ENCODE measurements at places on chromosomes 3 and 15.
A peak's percentile ranks its signal among the peaks of the same experiment; 100 is the strongest.

DNA sequence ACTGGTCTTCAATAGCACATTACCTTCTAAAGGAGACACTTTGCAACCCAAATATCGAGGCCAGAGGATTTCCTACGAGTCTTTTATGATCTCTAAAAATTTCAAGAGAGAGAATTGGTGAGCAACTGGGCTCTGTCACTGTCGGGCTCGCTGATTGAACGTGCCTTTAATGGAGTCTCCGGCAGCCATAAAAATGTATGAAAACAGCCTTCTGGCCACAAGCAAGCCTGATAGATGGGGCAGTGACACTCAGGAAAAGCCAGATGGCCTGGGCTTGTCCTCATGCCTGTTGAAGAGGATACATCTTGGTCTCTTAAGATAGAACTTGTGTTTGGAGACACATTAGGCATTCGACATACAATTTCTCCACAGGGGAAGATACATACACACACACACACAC is 419.5 kb upstream of the PROK2 start:
- H3K4me3 ChIP-seq: no peak overlapping the region
- no peak for DNase-seq
- no peaks in the 10 kb centered on the region for H3K36me3 ChIP-seq

DNA sequence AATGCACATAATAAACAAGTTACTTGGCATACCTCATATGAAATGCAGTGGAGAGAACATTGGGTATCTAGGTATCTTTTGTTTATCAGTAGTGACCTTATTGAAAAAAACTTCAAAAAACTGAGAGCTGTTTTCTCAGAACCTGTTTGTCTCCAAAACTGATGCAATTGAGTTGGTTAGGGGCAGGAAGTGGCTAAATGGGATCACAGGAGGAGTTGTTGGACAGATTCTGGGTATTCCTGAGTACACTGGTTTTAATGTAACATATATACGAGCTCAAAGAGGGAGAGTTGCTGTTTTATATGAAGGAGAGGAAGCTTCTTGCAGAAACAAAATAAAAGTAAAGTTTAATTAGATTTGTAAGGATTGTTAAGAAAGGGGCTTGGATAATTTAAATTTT is 159.5 kb downstream of the C3orf70 start:
- no peak for DNase-seq
- H3K4me3 ChIP-seq: no peak overlapping the region
- no peak overlapping the region for H3K27ac ChIP-seq
- H3K27me3 ChIP-seq: no peaks in the 10 kb centered on the region
- no peaks in the 10 kb centered on the region for H3K4me1 ChIP-seq
- H3K36me3 ChIP-seq: no peaks in the 10 kb centered on the region

DNA sequence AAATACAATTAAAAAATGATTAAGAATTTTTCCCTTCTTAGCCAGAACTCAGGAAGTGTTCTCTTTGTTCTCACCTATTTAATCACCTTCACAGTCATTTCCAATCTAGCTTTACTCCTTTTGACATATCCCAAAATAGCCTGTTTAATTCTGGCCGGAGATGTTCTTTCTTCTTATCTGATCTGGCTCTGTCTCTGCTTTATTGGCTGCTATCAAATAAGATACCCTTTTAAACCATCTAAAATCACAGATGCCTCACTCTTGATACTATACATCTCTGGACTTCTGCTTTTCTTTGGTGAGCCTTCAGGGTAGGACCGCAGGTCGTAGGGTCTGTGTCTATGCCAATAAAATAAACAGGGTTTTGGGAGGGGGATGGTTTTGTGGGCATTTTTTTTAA is 319.2 kb upstream of the SEMA6D start:
- no peaks in the 10 kb centered on the region for H3K27me3 ChIP-seq
- DNase-seq: no peak
- no peak overlapping the region for H3K27ac ChIP-seq
- no peaks in the 10 kb centered on the region for H3K36me3 ChIP-seq
- no peaks in the 10 kb centered on the region for H3K4me1 ChIP-seq

DNA sequence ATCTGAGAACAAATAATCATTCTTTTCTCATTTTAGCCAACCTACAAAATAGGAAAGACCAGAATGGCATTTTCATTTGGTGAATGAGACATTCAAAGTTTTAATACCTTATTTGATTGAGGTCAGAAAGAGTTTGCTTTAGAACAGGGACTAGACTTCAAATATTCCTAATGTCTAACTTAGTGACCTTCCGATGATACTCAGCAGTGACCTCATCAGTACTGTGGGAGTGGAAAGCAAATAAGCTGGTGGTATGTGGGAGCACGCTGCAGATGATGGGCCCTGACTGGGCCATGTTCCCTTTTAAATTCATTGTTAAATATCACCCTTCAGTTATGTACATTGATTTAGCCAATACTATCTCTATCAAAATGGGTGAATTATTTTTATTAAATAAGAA is 223.3 kb downstream of the P3H2 start:
- no peaks in the 10 kb centered on the region for H3K27me3 ChIP-seq
- H3K36me3 ChIP-seq: no peaks in the 10 kb centered on the region
- H3K4me3 ChIP-seq: no peak overlapping the region
- no peaks in the 10 kb centered on the region for H3K4me1 ChIP-seq
- no peak overlapping the region for H3K27ac ChIP-seq

GRCh38 chr15:80173022-80173759 is 20.4 kb downstream of the FAH start:
- no peaks in the 10 kb centered on the region for H3K27me3 ChIP-seq
- no peaks in the 10 kb centered on the region for H3K4me1 ChIP-seq
- DNase-seq: peak; percentile 72
- H3K27ac ChIP-seq: no peak overlapping the region

GRCh38 chr3:127052121-127052561 is 69.2 kb downstream of the PLXNA1 start:
- H3K36me3 ChIP-seq: no peaks in the 10 kb centered on the region
- H3K27ac ChIP-seq: no peak overlapping the region
- H3K4me1 ChIP-seq: no peaks in the 10 kb centered on the region
- DNase-seq: peak; percentile 69
- no peak overlapping the region for H3K4me3 ChIP-seq

GRCh38 chr3:165624761-165625160 is 212.5 kb downstream of the BCHE start:
- H3K36me3 ChIP-seq: no peaks in the 10 kb centered on the region
- H3K27ac ChIP-seq: no peak overlapping the region
- no peak overlapping the region for H3K4me3 ChIP-seq
- DNase-seq: no peak

DNA sequence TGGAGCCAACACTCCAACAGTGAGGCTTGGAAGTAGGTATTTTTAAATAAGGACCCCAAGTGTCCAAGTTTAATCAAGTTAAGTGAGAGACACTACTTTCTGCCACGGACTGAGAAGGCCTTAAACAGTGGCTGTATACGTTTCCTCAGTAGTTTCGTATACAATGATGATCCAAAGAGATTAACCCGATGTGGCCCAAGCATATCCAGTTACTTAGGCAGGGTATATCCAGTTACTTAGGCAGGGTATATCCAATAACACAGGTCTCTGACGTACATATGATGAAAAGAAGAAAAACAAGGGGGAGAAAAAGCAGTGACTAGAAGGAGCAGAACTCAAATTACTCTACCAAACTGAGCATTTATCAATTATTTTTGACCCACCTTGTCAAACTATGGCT is 591.4 kb downstream of the FOXP1 start:
- no peak for DNase-seq
- H3K27me3 ChIP-seq: no peaks in the 10 kb centered on the region
- H3K4me3 ChIP-seq: no peak overlapping the region
- peaks cover 7% of the 10 kb centered on the region for H3K36me3 ChIP-seq
- H3K27ac ChIP-seq: no peak overlapping the region

DNA sequence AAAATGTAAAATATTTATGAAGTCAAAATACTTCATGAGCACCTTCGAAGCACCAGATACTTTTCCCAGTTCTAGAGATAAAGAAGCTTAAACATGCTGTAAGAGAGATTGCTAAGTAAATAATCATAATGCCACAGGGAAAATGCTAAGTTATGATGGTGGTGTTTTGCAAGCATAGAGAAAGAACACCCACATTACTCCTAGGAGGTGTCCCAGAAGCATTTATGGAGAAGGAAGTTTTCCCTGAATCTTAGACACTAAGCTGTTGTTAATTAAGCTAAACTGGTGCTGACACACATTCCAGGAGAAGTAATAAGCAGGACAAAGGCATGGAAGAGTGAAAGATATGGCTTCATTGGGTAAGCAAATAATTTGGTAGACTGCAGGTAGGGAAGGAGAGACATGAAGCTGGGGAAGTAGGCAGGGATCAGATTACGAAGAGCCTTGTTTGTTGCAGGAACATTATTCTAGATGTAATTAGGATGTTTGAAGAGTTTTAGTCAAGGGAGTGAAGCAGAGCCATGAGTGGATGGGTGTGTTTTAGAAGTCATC is 40.4 kb upstream of the CHMP2B start:
- no peaks in the 10 kb centered on the region for H3K4me1 ChIP-seq
- DNase-seq: no peak
- H3K27me3 ChIP-seq: no peaks in the 10 kb centered on the region
- H3K4me3 ChIP-seq: no peak overlapping the region
- H3K27ac ChIP-seq: no peak overlapping the region
- no peaks in the 10 kb centered on the region for H3K36me3 ChIP-seq

- no peak overlapping the region for H3K4me3 ChIP-seq
- no peak overlapping the region for H3K27ac ChIP-seq
- H3K36me3 ChIP-seq: no peaks in the 10 kb centered on the region
- H3K27me3 ChIP-seq: no peaks in the 10 kb centered on the region
These were observed 10.8 kb upstream of the VPS33B start for GRCh38 chr15:91032919-91033803.

GRCh38 chr3:27661797-27662196 is 60.3 kb downstream of the EOMES start:
- no peak overlapping the region for H3K27ac ChIP-seq
- DNase-seq: no peak
- H3K36me3 ChIP-seq: no peaks in the 10 kb centered on the region
- no peaks in the 10 kb centered on the region for H3K4me1 ChIP-seq
- no peaks in the 10 kb centered on the region for H3K27me3 ChIP-seq

- H3K36me3 ChIP-seq: no peaks in the 10 kb centered on the region
- H3K27ac ChIP-seq: no peak overlapping the region
- no peak for DNase-seq
- H3K4me1 ChIP-seq: no peaks in the 10 kb centered on the region
These were observed 422.0 kb upstream of the FRG2C start for GRCh38 chr3:75242012-75242735.

GRCh38 chr3:61239871-61240270 is 11.4 kb downstream of the FHIT start:
- H3K36me3 ChIP-seq: no peaks in the 10 kb centered on the region
- H3K27ac ChIP-seq: no peak overlapping the region
- no peaks in the 10 kb centered on the region for H3K27me3 ChIP-seq
- H3K4me1 ChIP-seq: no peaks in the 10 kb centered on the region

DNA sequence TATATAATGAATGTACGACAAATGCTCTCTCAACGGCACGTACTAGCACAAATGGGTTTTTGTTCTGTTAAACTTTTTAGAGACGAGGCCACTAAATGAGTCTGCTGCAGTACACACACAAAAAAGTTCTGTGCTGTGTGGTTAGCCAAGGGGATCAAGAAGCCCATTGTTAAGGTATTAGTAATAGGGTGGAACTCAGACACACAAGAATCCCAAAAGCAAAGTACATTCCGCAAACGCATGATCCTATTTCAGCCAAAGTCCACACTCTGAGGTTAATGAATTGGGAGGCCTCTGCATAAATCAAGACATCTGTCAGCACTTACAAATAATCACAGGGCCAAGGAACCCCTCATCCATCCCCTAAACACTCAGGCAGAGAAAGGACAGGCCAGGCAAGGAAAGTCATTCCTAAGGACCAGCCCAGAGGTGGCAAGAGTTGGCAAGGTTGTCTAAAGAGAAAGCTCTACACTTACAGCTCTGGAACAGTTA is 12.1 kb downstream of the OSBPL10 start:
- peak; percentile 13 for DNase-seq
- no peaks in the 10 kb centered on the region for H3K36me3 ChIP-seq
- H3K4me1 ChIP-seq: no peaks in the 10 kb centered on the region
- H3K27ac ChIP-seq: peak overlapping the region; percentile 35
- H3K4me3 ChIP-seq: no peak overlapping the region

DNA sequence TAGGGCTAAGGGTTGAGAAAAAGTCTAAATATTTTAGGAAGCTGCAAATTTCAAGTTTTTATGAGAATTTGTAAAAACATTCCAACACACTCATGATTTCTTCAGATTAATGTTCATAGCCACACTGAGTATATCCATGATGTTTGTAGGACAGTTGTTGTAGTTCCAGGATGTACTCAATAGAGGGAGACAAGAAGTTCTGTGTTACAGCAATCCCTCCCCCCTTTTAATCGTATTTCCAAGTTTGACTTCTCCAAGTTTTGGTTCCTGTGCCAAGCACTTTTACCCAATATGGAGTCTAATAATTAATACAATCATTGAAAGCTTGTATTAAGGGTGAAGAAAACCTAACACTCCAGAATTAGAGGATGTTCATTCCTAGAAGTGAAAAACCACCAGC is 143.4 kb downstream of the FEZF2 start:
- no peak overlapping the region for H3K4me3 ChIP-seq
- no peaks in the 10 kb centered on the region for H3K36me3 ChIP-seq
- no peak overlapping the region for H3K27ac ChIP-seq
- no peak for DNase-seq
- H3K27me3 ChIP-seq: no peaks in the 10 kb centered on the region

GRCh38 chr3:143158014-143158988 is 38.7 kb downstream of the CHST2 start:
- no peaks in the 10 kb centered on the region for H3K4me1 ChIP-seq
- H3K36me3 ChIP-seq: no peaks in the 10 kb centered on the region
- no peaks in the 10 kb centered on the region for H3K27me3 ChIP-seq
- H3K4me3 ChIP-seq: no peak overlapping the region
- no peak overlapping the region for H3K27ac ChIP-seq
- DNase-seq: no peak

GRCh38 chr3:157443905-157444796 is 7.5 kb downstream of the PTX3 start:
- H3K4me1 ChIP-seq: no peaks in the 10 kb centered on the region
- no peak for DNase-seq
- no peak overlapping the region for H3K4me3 ChIP-seq
- H3K27ac ChIP-seq: no peak overlapping the region
- no peaks in the 10 kb centered on the region for H3K27me3 ChIP-seq
- H3K36me3 ChIP-seq: no peaks in the 10 kb centered on the region

DNA sequence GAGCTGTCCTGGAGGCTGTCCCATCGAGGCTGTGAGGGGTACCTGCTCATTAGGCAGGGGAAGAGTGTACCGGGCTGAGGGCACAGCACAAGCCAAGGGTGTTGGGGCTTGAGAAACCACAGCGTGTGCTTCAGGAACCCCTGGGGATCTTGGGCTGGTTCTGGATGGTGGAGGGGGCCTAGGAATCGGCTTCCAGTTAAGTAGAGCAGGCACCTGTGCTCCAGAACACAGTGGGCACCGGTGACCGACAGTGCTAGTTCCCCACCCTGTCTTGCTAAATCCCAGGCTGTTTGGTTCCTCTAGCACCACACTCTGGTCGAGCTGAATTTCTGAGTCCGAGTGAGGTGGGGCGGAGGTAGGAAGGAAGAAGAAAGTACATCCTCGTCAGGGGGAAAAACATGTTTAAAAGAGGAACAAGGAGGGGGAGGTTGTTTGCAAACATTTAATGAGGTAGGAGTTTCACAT is 29.1 kb downstream of the SLC6A6 start:
- DNase-seq: no peak
- H3K27me3 ChIP-seq: no peaks in the 10 kb centered on the region
- no peak overlapping the region for H3K4me3 ChIP-seq
- peak overlapping the region; percentile 61 for H3K27ac ChIP-seq
- H3K4me1 ChIP-seq: peaks cover 20% of the 10 kb centered on the region
- no peaks in the 10 kb centered on the region for H3K36me3 ChIP-seq

- DNase-seq: no peak
- no peak overlapping the region for H3K4me3 ChIP-seq
- no peak overlapping the region for H3K27ac ChIP-seq
- H3K36me3 ChIP-seq: no peaks in the 10 kb centered on the region
- no peaks in the 10 kb centered on the region for H3K27me3 ChIP-seq
These were observed 47.5 kb downstream of the ACAP2 start for GRCh38 chr3:195395208-195395816.
